ENCODE measurements at places on chromosomes 6 and 20. TPM values are rescaled to one million over a fixed set of nuclear protein-coding genes. Genes with fewer than 3 reads are reported as not detected.

The MLIP gene
- 2.1 TPM for total RNA-seq

DNA sequence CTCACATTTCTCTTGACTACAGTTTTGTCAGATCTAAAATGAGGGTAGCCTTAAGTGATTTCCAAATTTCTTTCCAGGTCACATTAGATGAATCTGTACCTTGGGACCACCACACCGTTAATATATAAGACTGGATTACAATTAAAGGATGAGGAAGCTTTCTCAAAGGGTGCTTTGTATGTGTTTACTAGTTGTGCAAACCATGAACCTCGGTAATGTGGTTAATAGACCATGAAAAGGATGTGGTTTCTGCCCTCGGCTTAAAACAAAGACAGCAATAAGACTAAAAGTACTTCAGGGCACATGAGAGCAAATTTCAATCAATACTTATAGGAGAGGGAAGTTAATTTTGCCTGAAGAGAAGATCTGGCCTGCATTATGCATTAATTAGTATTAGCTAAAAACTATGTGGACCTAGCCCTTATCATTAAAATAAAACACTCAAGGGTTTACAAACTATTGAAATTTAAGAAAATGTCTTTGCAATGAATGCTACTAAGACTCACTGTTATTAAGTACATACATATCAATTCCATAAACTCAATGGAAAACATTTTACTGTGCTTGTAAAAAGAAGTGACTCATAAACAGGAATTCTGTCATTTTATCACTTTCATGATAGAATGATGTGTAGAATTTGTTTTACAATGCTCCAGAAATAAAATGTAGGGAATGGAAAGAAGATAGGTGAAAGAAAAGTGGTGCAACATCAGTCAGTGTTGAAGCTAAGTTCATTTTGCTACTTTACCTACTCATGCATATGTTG lies 936 bp upstream of the TMX4 start:
- no peak for DNase-seq

The ZBTB12 gene
- total RNA-seq = 2.7 TPM

DNA sequence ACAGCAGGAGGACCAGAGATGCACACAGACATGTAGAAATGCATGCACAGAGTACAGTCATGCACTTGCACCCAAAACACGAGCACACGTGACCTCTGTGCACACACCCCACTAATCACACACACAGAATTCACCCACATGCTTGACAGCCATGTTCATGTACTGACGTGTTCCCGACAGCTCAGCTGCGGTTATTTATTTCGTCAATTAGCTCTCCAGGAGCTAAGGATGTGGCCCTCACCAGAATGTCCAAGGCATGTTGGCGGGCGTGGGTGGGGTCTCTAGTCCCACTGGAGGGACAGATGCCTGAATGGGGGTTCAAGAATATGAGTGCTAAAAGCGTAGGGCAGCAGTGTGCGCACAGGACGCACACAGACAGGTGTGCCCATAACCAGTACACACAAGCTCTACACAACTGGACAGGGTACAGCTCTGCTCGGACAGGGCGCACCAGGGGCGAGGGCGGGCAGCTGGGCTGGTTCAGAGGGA lies 571 bp upstream of the PRPF6 start:
- no peak for DNase-seq

- no peak for DNase-seq
Observed at GRCh38 chr6:112934433-112935327, 587.5 kb downstream of the RFPL4B start.

GRCh38 chr6:106315765-106316374 lies 9.7 kb downstream of the ATG5 start:
- no peak for DNase-seq
